ENCODE measurements at places on chromosomes 3 and 15. TPM values are rescaled to one million over a fixed set of nuclear protein-coding genes. Genes with fewer than 3 reads are reported as not detected.

DNA sequence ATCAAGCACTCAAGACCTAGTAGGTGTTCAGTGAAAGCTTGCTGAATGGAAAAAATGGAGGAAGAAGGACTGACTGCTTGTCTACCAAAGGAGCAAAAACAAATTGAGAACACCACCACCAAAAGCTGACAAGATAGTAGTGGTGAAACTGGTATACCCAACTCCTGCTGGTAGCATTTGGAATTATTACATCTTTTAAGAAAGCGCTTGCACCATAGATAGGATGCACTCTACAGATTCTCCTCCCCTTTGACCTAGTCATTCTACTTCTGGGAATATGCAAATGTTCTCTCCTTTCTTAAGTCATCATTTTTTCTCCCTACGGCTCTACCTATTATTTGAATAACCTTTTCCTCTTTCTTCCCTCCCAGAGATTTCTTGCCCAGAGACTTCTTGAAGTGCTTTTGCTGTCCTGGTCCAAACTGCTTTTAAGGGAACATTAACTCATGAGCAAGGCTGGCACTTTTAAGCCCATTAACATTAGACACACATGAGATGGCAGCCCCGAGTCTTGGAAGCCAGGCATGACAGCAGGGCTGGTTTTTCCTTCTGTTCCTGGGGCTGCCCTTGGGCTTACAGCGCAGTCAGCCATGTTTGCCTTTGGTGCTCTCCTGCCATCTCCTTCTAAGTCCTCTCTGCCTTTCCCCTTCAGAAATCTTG lies 75.0 kb upstream of the TLE3 start:
- DNase-seq, result no peak

- DNase-seq, result peak; percentile 95
Observed at GRCh38 chr3:48402281-48402732, 27.6 kb downstream of the PLXNB1 start.

DNA sequence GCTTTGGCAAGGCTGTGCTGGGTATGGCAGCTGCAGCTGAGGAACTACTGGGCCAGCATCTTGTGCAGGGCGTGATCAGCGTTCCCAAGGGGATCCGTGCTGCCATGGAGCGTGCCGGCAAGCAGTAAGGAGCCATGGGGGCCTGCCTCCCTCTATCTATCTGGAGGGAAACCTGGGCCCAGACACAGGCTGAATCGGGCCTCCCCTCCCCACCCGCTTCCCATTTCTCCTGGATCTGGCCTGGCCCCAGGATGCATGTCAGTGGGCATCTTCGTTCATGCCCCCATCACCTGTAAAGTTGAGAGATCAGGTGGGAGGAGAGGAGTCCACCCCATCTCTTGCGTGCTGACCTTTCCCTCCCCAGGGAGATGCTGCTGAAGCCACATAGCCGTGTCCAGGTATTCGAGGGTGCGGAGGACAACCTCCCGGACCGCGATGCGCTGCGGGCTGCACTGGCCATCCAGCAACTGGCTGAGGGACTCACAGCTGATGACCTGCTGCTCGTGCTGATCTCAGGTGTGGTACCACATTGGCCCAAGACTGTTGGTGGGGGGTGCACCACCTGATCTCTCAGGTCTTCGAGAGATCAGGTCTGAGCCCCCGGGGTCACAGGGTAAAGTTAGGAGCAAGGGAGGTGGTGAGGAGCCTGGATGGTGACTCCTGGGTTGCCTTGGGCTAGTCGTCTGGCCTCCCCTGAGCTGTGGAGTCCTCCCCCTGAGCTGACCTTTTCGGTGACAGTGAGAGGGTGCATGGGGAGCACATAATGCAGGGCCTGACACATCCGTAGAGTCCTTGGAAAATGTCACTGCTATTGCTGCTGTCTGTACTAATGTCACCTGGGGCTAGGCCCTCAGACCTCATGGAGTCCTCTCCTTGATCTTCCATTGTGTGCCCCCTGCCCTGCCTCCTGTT lies 3.2 kb downstream of the GLYCTK start:
- peak; percentile 30 for DNase-seq

GRCh38 chr3:134503266-134503665 lies 17.4 kb downstream of the CEP63 start:
- no peak for DNase-seq

GRCh38 chr15:47688573-47689086 lies 28.7 kb upstream of the SEMA6D start:
- DNase-seq, result no peak

DNA sequence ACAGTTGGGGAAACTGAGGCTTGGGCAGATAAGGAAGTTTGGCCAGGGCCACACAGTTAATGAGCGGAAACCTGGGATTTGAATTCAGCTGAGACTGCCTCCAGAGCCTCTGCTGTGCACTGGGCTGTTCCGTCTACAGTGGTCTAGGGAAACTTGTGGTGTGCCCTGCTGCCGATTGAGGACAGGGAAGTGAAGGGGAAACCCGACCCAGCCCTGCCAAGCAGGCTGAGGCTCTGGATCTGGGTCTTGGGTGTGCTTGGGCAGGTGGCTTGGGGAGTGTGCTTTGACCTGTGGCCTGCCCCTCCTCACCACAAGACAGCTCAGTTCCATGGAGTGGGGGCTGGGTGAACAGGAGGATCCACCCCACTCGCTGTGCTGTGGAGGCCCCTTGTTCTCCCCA lies 17.6 kb downstream of the NISCH start:
- DNase-seq, result no peak

- DNase-seq, result no peak
Observed at GRCh38 chr3:104908761-104909160, 457.9 kb upstream of the ALCAM start.

GRCh38 chr15:47661661-47662180 lies 55.6 kb upstream of the SEMA6D start:
- DNase-seq, result no peak

GRCh38 chr3:128180913-128181312 lies 27.6 kb downstream of the EEFSEC start:
- no peak for DNase-seq

DNA sequence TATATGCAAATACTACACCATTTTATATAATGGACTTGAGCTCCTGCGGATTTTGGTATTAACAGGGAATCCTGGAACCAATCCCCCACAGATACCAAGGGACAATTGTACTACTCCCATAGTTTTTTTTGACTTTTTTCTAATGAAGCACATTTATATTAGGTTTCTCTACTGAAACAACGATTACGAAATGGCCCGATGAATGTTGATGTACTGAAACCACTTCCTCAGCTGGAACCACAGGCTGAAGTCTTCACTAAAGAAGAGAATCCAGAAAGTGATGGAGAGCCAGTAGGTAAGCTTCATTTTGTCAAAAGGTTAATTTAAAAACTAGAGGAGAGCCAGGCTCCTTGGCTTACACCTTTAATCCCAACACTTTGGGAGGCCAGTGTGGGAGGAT lies 121.5 kb upstream of the LRRFIP2 start:
- DNase-seq, result no peak

- peak; percentile 14 for DNase-seq
Observed at GRCh38 chr3:195256639-195257453, 14.1 kb downstream of the XXYLT1 start.

DNA sequence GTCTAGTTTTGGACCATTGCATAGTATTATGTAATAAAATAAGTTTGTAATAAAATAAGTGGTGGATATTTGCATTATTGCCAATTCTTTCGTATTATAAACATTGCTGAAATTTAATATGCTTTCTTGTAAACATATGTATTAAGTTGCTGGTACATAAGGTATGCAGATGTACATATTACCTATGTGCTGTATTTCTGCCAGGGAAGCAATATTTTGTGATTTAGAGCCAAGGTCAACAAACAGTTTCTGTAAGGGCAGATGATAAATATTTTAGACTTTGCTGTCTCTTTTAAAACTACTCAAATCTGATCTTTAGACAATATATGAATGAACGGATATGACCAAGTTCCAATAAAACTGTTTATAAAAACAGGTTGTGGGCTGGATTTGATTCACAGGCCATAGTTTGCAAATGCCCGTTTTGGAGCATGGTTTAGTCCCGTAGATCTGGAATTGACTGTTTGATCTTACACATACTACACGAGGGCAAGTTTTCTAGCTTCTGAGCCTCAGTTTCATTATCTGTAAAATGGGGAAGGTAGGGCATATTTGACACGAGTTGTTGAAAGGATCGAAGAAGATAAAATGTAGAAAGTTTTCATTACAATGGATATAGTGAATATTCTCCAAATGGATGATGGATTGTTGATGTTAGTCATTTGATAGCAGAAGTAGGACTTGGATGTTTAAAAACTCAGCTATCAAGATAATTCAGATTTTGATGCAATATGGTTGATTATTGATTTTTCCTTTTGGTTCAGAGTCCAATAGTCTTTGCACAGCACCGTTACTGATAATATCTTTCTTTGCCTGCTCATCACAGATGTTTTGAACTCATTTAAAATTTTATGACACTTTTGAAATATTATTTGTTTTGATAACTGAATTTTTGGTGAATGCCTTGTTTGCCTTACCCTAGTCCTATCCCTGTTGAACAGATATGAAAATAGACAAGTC lies 394.6 kb downstream of the FEZF2 start:
- DNase-seq, result no peak

DNA sequence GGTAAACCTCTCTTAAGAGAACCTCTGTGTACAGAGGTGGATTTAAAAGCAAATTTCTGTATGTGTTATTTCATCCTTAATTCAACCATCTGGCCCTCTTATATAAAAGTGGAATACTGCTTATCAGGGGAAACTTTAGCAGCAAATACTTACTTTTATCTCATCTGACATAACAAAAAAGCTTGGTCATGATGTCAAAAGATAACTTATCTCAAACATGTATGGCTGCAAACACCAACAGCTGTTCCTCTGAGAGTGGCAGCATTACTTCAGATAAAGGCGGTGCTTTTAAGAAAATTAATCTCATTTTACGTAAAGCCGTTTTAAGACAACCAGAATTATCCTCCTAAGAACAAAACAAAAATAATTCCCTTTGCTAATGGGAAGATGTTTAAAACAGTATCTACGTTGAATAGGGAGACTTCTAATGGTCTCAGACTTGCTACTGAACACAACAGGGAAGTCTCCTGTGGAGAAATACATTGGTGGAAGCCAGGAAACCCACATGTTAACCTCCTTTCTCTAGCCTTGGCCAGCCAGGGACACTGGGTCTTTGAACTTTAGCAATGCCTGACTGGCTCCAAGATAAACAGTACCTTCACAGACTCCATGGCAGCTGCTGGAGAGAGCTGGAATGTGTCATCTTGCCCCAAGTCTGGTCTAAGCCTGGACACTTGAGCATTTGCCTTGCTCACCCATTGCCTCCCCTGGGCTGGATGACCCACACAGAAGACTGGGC lies 18.1 kb downstream of the ARRDC4 start:
- no peak for DNase-seq

DNA sequence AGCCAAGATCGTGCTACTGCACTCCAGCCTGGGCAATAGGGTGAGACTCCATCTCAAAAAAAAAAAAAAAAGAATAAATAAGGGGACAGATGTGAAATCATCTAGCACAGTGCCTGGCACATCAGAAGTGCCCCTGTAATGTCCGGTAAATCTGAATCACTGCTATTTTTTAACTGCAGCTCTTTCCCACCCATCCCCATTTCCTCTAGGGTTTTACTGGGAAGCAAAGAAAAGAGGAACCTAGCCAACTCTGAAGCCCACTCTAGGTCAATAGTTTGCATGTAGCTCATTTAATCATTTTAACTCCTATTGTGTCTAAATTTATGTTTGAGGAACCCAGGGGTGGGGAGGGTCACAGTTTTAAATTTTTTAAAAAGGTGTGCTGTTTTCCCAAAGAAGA lies 26.0 kb downstream of the MAGI1 start:
- DNase-seq, result no peak

GRCh38 chr3:195886181-195887141 lies 21.9 kb downstream of the TNK2 start:
- DNase-seq, result no peak

DNA sequence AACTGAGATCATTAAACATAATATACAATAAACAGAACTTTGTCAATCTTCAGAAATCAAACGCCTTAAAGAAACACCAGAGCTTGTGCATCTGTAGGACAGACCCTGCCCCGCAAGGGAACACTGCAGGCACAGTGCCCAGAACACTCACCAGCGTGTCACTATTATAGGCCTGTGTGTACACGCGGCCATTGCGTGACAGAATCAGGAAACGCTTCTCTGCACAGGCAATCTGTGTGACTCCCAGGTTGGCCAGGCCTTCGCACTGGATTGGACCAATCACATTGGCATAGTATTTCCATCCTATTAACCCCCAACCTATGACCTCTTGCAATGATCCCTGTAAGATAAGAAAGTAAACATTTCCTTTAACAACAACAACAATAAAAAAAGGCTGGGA lies 52.9 kb downstream of the HERC2 start:
- DNase-seq, result no peak

GRCh38 chr3:102017784-102018183 lies 168.5 kb downstream of the NFKBIZ start:
- DNase-seq, result no peak

The GUCA1C gene
- polyA plus RNA-seq, result 0.38 TPM

The COX17 gene
- 26.9 TPM for polyA plus RNA-seq

The SHC4 gene
- polyA plus RNA-seq, result 0.38 TPM

The TAGLN3 gene
- polyA plus RNA-seq, result not detected

The RASL12 gene
- 19.1 TPM for polyA plus RNA-seq

The PROK2 gene
- polyA plus RNA-seq, result 0.08 TPM

The A4GNT gene
- polyA plus RNA-seq, result not detected

The CHRM5 gene
- not detected for polyA plus RNA-seq
